ENCODE measurements at places on chromosomes 3 and 15.

- DNase-seq, result no peak
Observed at GRCh38 chr3:55500555-55501330, 13.6 kb upstream of the WNT5A start.

DNA sequence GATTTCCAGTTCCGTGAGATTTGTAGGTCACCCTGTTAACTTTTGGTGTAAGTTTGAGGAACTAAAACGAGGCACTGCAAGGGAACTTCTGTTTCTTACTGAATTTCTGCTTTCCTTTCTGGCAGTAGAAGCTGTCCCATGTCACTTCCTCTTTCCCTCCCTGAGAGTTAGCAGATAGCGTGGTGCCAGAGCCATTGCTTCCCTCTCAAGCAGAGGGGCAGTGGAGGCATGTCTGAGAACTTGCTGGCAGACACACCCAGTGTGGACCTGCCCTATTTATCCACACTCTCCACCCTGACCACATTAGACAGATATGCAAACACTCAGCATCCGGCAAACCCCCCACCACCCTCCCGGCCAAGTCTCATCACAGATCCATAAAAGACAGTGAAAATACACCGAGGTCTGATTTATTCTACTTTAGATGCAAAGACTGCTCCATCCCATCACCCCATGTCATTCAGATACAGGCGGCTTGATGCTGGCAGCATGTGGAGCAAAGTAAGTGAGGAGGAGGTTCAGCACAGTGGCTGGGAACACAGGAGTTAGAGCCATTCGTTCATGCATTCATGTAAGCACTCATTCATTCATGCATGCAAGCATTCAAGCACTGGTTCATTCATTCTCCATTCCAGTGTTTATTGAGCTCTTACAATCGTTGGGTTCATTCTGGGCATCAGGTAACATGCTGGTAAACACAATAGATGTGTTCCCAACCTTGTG is 324.7 kb downstream of the SHQ1 start:
- DNase-seq, result no peak

- no peak for DNase-seq
Observed at GRCh38 chr15:99749386-99749785, 16.1 kb upstream of the LYSMD4 start.

DNA sequence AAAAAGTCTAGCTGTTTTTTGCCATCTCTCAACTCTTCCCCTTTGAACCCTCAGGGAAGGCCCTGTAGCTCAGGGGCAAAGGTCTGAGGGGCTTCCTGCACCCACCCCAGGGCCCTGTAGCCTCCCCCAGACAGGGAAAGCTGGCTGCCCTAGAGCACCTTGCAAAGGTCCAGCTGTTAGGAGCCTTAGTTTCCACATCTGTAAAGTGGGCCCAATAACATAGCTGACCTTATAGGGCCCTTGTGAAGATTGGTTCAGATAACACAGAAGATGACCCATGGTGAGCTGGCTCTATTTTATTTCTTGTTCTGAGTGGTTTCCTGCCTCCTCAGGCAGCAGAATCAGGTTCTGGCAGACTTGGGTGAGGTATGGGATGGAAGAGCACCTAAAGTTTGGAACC is 55.2 kb upstream of the SMAD6 start:
- DNase-seq, result no peak

- no peak for DNase-seq
Observed at GRCh38 chr15:101349047-101349951, 54.3 kb upstream of the SNRPA1 start.

GRCh38 chr15:40815042-40815698 is 7.9 kb upstream of the DNAJC17 start:
- no peak for DNase-seq

- DNase-seq, result no peak
Observed at GRCh38 chr3:132628157-132628556, 31.1 kb downstream of the ACKR4 start.

GRCh38 chr15:90860450-90860849 is 7.9 kb upstream of the FURIN start:
- DNase-seq, result no peak

GRCh38 chr3:196179380-196180308 is 31.6 kb downstream of the ZDHHC19 start:
- no peak for DNase-seq

DNA sequence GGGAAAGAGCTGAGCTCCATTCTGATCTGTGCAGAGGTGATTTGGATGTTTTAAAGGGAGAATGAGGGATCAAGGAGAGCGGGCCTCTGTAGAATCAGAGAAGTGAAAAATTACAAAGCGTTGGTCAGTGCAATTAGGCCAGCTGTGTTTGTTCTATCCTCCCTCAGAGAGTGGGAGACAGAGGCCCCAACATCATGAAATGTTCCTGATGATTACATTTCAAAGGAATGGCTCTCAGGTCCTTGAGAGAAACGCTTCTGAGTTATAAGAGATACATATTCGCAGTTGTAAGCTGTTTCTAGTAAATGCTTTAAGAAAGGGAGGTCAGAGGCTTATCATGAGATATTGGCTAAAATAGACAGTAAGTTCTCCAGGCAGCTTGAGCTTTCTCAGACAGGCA is 15.7 kb upstream of the CAND2 start:
- DNase-seq, result no peak

DNA sequence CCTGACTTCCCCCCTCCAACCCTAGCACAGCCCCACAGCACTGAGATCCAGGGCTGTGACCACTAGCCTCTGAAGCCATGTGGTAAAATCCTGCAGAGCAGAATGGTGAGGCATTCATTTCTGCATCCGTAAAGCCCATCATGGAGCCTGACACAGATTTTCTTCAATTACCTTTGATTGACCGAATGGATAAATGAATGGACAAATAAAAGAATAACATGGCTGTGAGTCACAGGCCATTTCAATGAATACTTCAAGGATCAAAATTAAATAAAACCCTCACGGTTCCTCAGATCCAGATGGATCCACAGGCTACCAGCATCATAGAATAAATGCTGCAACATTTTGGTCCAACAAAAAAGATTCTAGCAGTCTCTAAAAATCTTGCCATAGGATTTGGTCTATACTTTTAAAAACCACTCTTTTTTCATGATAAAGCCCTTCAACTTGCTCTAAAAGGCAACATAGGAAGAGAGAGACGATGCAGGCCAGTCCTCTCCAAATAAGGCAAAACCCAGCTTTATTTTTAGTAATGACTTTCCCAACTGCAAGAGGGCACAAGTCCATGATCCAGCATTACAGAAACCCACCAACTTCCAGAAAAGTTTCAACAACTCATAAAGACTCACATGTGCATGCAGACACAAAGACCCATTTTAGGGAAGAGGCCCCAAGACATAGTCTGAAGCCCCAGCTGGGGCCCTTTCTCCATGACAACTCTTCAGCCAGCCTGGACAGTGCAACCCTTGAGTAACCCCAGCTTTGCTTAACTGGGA is 52.4 kb upstream of the MRPS22 start:
- no peak for DNase-seq

- DNase-seq, result no peak
Observed at GRCh38 chr3:37768107-37768809, 93.4 kb upstream of the CTDSPL start.

DNA sequence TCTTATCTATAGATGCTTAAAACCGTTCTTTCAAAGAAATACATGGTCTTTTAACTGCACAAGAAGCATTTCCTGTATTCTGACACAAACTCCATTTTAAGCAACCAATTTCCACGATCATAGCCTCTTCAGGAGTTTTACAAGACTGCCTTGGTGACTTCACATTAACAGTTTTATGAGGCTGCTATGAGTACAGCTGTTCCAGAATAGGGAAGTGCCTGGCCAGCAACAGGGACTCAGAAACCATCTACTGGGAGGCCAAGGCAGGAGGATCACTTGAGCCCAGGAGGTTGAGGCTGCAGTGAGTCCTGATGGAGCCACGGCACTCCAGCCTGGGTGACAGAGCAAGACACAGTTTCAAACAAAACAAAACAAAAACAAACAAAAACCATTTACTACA is 78.4 kb downstream of the B3GNT5 start:
- DNase-seq, result no peak

DNA sequence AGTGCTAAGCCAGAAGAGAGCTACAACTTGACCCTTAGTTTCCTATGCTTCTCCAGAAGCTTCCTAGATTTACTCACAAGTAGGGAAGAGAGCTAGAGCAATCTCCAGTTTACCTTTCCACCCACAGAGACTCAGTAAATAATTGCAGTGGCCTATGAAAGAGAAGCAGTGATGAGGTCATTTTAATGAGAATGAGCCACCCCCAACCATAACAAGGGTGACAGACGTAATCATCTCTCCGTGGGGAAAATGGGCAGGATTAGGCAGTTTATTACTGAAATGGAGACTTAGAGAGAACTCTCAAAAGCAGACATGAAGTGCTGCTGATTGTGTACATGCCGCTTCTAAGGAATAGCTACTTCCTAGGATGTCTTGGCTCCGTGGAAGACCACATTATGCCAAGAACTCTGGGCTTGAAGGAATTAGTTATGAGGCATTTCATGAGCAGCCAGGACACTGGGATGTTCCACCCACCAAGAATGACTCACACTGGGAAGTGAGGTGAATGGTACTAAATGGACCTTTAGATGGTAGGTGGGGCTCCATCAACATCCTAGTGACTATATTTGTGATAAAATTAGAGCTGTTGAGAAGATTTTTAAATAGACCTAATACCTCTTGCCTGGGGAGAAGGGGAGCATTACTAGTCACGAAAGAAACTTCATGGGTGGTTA is 160.9 kb downstream of the EDEM1 start:
- no peak for DNase-seq

GRCh38 chr3:14467814-14468620 is 65.6 kb downstream of the SLC6A6 start:
- no peak for DNase-seq

DNA sequence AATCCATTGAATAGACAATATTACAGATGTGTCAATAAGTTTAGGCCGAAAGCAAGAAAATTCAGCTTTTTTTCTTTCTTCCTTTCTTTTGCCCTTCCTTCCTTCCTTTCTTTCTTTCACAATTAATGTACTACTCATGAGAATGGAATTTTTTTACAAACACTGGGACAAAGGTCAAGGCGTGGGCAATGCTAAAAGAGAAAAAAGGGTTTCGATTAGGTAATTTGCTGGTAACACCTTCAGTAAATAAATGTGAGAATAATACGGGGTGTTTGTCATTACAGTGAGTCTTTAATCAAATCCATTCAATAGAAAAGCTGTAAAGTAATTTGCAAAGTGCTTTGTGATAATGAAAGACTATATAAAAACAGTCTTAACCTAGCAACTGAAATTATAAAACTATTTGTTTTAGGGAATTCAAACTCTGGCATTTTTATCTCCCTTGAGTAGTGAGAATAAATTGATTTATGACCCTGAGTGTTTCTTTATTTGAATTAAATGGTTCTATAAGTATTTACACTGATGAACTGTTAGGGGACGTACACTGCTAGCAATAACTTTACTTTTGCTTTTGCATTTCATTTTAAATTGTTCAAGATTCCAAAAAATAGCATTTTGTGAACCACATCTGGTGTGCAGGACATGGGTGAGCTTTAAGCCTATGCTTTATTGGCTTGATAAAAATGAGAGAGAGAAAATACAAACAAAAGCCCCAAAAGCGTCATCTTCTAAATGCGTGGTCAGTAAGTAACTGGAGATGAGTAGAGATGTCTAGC is 104.2 kb upstream of the THRB start:
- no peak for DNase-seq

GRCh38 chr3:177807150-177807875 is 610.0 kb upstream of the TBL1XR1 start:
- no peak for DNase-seq

- DNase-seq, result peak; percentile 59
Observed at GRCh38 chr3:2921903-2922302, 188.3 kb downstream of the IL5RA start.

- DNase-seq, result peak; percentile 5
Observed at GRCh38 chr3:126353694-126354321, 3.4 kb downstream of the KLF15 start.

DNA sequence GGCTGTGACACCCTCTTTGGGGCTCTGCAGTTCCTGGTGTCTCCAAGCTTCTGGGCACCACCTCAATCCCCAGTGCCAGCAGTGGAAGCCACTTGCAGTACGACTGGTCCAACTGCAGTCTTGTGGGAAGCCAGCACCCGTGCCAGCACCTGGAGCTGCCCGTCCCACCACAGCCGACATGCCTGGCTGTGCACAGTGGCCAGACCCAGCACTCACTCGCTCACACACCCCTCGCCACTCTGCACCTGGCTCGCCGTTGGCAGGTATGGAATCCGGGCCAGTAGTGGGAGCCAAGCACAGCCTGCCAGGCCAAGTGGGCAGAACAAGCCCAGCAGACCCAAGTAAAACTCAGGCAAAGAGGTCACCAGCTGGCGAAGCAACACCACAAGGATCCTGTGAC is 64.1 kb upstream of the IMPG2 start:
- DNase-seq, result no peak

DNA sequence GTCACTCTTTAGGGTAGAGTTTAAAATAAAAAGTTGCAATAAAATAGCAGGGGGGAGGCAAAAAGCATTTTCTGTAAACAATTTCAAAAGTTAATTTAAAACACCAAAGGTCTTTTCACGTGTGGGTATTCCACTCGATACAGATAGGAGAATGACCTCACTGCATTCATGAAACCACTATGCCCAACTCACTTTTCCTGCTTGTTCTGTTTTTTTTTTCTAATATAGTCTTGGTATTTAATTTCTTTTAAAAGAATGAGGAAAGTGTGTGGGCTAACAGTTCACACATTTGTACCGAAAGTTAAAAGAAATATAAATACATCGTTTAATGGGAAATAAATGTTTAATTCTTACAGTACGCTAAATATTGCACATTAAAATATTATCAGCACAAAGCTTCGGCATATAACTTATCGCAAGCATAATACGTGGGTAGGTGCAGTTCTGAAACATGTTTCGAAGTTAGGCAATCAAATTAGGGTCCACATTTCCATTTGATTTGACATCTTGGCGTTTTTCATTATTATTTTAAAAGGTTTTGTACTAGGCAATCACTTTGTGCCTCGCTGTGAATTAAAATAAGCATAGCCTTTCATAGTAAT is 41.4 kb downstream of the VGLL4 start:
- DNase-seq, result no peak

DNA sequence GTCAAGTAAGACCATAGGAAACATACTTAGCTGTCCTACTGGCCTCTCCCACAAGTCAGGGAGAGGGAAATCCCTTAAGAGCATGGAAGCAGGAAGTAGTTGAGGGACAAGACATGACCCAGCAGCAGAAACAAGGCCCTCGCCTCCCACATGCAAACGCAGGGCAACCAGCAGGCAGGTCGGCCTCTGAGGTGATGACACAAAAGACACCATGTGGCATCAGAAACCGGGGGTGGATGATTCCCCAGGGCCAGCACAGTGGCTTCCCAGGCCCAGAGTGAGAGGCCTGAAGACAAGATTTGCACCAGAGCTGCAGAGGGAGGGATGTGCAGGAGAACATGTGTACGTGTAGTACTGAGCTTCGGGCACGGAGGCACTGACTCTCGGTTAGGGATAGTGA is 26.3 kb downstream of the PXYLP1 start:
- no peak for DNase-seq

DNA sequence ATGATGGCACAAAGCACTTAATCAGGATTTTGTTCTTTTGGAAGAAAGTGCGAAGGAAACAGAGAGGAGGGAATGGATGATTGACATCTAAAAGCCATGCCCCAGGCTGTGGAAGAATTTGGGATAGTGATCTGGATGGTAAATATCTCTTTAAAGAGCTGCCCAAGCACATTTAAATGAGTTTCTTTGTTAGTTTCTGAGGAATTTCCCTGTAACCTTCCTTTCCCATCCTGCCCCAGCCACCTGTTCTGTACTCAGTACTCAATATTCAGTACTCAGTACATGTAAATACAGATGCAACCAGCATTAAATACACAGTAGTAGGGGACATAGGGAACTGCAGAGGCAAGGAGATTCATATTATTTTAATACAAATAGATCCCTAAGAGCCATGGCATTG is 7.8 kb upstream of the CORO2B start:
- no peak for DNase-seq
